Stimulated activated CD4-positive, alpha-beta T cell treated with anti-CD3 and anti-CD28 coated beads, TNF-alpha, amount 100 ng/mL, for 4 hours (primary cell): ENCODE measurements at places on chromosomes 11 and 22.

DNA sequence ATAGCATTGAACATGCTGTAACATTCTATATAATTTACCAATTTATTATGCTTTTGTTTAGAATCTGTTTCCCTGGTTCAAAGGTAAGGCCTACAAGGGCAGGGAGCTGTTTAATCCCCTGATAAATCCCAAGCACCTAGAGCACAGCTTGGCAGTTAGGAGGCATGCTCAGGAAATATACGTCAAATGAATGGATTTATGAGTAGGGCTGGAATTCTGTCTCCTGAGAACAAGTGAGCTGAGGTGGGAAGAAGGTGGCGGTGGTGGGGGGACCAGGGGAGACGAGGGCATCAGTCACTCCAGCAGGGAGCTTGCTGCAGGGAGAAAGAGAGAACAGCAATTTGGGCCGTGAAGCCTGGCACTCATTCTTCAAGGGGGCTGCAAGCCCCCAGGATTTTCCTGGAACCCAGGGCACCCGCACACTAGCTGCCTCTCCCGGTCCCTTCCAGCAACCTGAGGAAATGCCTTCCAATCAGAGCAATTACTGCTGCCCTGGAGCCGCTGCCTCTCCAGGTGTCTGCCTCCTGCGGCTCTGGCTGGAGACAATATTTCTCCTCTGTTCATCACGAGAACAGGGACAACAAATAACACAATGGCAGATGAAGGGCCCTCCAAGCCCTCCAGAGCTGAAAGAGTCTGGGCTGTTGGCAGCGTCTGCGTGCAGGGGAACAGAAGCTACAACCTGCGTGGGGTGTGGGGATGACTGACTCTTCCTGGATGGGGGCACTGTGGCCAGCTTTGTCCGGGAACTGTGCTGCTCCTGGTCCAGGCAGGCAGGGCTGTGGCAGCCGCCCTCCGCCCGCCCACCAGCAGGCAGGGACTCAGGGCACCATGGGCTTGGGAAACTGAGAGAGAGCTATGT lies 233.4 kb downstream of the ST3GAL4 start:
- DNase-seq: no peak

- no peak for DNase-seq
Observed at GRCh38 chr11:57332694-57333440, 2.8 kb downstream of the SSRP1 start.

DNA sequence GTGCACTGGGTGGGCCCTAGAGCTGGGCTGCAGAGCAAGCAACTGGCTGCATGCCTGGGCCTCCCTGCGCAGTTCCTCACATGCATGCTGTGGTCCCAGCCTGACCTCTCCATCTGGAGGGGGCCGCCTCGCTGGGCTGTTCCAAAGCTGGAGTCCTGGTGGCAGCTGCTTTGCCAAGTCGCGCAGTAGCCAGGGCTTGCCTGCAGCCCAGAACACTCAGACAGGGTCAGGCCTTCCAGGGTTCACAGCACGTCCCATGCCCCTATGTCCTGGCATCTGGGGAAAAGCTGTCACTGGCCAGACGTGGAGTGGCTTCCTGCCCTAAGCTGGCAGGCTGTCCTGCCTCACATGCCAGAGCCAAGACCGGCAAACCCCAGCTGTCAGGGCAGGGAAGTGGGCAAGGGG lies 16.5 kb upstream of the CDC42EP2 start:
- DNase-seq: no peak

- no peak for DNase-seq
Observed at GRCh38 chr11:61752925-61753521, 587 bp downstream of the MYRF start.

GRCh38 chr11:7668911-7669310 lies 4.4 kb downstream of the CYB5R2 start:
- DNase-seq: no peak

GRCh38 chr11:2367266-2368160 lies 9.6 kb upstream of the CD81 start:
- no peak for DNase-seq

GRCh38 chr11:92888696-92889095 lies 80.8 kb upstream of the MTNR1B start:
- no peak for DNase-seq
